ENCODE measurements at places on chromosomes 1 and 21.

GRCh38 chr1:99472893-99473292, 173.0 kb upstream of the PALMD start:
- no peak for DNase-seq

DNA sequence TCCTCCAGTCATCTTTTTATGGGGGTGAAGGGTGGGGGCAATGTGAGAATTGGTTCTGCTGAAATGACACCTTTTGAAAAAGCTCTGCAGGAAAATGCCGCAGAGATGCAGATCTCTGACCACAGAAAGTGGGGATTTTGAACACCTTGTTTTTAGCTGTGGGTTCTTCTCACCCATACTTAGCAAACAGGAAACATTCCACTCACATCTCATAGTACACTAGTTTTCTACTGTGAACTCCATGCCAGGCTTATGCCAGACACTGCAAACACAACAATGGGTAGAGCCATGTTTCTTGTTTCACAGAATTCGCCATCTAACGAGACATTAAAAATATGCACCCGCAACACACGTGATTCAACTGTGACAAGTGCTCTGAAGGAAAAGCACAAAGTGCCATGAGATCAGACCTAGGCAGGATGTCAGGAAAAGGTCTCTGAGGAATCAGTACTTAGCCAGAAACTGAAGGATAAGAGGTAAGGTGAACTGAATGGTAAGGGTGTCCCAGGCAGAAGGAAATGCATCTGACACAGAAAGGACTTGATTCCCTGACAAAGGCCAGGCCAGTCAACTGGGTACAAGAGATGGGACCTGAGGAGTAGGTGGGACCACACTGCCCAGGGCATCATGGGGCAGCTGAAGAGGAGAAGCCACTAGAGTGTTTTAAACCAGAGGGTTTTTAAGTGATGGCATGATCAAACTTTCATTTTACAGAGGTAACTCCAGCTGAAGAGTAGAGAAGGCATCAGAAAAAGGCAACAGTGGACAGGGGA, 83.8 kb upstream of the JAK1 start:
- DNase-seq, result no peak

DNA sequence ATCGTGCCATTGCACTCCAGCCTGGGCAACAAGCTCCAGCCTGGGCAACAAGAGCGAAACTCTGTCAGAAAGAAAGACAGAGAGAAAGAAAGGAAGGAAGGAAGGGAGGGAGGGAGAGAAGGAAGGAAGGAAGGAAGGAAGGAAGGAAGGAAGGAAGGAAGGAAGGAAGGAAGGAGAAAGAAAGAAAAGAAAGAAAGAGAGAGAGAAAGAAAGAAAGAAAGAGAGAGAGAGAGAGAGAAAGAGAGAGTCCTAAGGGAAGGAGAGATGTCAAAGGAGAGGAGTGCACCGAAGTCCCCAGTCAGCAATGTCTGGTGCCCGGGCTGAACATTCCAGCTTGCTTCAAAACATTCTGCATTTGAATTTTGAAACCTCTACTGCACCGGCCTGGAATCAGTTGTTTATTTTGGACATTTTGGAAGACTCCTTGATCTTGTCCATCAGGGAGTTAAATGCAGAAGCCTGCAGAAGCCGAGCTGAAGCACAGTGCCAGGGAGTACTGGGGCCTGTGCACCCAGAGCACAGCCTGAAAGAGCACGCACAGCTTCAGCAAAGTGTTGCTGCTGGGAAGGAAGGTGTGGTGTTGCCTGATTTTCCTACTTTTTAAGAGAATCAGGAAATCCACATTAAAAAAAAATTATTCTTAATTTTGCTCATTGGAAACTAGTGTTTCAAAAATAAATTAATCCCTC, 3.7 kb upstream of the IGSF3 start:
- DNase-seq, result no peak

DNA sequence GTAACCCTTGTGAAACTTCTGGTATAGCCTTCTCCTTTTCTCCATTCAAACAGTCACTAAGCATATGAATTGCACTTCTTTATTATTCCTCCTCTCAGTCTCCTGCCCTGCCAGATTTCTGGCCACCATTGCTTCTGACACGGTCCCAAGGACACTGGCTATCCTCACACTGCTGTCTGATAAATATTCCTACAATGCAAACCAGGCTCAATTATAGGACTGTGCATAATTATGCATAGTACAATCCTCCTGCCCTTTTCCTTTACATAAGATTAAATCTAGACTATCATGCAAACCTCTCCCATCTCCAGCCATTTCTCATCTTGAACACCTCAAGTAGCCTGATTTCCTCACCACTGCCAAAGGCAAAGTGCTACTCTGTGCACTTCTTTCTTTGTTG, 704.3 kb upstream of the ADAMTS5 start:
- DNase-seq, result no peak

GRCh38 chr1:203526572-203526971, 32.6 kb downstream of the OPTC start:
- DNase-seq, result no peak

GRCh38 chr21:44962403-44962966, 22.7 kb downstream of the SLX9 start:
- no peak for DNase-seq

GRCh38 chr21:26717146-26717739, 128.0 kb downstream of the ADAMTS1 start:
- DNase-seq, result no peak

DNA sequence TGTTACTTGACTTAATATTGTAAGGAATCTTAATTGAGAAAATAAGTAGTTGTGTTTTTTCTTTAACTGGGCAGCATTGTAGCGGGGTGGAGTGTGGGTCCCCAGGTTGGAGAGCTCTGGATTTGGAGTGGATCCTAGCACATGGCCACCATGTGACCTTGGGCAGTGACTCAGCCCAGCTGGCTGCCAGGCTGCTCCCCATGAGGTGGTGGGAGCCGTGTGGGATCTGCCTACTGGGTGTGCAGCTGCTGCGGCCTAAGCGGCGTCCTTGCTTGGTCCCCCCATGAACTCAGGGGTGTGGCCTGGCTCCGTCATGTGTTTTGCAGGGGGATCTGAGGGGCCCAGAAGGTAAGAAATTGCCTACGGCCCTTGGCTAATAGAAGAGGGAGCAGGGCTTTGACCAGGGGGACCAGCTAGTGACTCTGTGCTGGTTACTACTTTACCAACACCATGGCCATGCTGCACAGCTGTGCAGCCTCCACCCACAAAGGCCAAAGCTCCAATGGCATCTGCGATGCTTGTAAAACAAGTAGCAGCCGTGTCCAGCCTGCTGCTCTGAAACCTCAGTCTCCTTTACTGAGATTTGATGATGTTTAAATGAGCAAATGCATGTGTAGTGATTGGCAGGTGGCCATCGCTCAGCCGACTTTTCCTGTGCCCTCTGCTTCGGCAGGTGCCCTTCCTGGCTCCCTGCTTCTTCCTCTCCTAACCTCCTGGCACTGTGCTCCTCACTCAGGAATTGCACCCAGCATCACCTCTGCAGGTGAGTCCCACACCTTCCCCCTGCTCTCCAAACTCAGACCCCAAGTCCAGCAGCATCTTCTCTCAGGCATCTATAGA, 68.3 kb downstream of the ADARB1 start:
- peak; percentile 92 for DNase-seq

GRCh38 chr21:28133116-28133515, 859.6 kb downstream of the LTN1 start:
- DNase-seq, result no peak

DNA sequence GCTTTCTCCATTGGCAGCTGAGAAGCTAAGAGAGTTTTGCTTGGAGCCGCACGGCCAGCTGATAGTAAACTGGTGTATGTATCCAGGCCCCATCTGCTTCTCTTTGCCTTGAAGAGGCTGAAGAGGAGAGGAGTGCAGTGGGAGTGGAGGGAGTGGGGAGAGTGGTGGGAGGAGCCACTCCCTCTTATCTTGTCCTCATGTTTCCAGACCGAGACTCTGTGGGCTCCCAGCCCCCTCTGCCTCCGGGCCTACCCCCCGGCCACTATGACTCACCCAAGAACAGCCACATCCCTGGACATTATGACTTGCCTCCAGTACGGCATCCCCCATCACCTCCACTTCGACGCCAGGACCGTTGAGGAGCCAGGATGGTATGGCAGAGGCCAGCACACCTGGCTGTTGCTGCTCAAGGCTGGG, 6.0 kb upstream of the LRRC71 start:
- DNase-seq, result no peak

- peak; percentile 61 for DNase-seq
These were observed 125.4 kb downstream of the FOXD2 start for GRCh38 chr1:47563201-47563600.

GRCh38 chr1:56356376-56356990, 222.9 kb downstream of the PLPP3 start:
- DNase-seq, result no peak

GRCh38 chr1:89815611-89816010, 5.2 kb upstream of the LRRC8D start:
- DNase-seq, result no peak

DNA sequence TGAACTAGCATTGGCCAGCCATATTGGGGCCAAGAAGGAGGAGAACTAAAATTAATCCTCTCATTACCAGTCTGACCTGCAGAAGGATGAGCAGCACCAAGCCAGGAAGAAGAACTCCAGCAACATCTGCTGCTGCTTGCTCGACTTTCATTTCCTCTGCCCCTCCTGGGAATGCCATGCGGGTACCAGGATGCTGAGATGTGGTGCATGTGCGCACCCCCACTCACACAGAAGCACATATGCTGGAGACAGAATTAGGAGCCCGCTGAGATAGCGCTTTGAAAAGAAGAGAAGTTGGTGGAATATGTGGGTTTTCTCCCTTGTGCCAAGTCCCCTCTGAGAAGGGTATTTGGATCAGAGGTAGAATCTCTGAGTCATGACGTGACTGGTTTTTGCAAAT, 70.4 kb downstream of the PLXNA2 start:
- DNase-seq, result no peak

DNA sequence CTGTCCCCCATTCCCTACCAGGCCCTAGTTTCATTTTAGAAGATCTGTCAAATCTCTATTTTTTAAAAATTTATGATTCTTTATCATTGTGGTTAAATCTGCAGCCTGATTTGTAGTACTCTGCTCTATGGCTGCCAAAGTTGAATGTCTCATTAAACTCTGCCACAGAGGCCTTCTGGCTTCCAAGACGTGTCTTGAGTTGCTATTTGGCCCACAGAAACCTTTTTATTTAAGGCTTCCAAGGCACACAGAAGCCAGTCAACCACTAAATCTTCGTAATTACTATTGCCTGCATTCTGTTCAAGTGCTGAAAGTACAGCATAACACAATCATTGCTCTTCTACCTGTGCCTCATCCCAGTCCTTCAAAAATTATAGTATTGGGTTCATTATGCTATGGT, 971.0 kb downstream of the NCAM2 start:
- DNase-seq, result no peak

- no peak for DNase-seq
These were observed 98.9 kb downstream of the TMEM53 start for GRCh38 chr1:44575396-44575795.

DNA sequence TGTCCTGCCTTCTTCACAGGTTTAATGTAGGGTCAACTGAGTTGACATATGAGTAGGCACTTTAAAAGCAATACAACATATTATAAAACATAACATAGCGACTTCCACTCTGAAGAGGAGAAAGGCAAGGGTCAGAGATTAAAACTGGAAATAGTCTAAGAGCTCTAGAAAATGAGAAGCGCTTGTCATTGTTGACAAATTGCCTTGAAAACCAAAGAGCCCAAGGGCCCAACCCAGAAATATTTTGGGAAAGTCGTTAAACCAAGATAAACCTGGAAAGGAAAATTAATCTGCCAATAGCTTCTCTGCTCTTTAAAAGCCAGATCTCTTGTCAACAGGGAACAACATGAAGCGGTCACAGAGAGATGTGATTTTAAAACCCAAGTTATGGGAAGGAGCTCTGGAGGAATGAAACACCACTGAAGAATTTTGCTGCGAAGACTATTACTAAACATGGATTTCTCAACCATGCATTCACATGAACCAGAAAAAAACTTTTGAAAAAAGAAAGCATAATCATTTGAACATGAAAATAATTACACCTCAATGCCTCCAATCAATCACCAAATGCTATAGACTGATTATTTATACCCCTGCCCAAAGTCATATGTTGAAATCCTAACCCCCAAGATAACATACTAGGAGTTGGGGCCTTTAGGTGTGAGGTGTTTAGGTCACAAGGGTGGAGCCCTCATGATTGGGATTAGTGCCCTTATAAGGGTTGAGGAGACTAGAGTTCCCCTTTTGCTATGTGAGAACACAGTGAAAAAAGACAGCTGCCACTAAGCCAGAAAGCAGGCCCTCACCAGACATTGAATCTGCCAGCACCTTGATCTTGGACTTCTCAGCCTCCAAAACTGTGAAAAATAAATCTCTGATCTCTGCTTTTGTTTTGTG, 33.0 kb upstream of the MTF1 start:
- DNase-seq, result no peak

- no peak for DNase-seq
These were observed 2126.6 kb downstream of the MRPL39 start for GRCh38 chr21:23480591-23481270.

- no peak for DNase-seq
These were observed 31.4 kb downstream of the GNG12 start for GRCh38 chr1:67801903-67802302.

GRCh38 chr1:234885601-234886000, 243.0 kb downstream of the TOMM20 start:
- peak; percentile 37 for DNase-seq

GRCh38 chr1:30682396-30683275, 40.7 kb downstream of the MATN1 start:
- DNase-seq, result no peak

GRCh38 chr1:20071416-20071815, 1.4 kb downstream of the PLA2G5 start:
- no peak for DNase-seq

GRCh38 chr21:31158789-31159581, 120.7 kb upstream of the KRTAP19-8 start:
- DNase-seq, result no peak

DNA sequence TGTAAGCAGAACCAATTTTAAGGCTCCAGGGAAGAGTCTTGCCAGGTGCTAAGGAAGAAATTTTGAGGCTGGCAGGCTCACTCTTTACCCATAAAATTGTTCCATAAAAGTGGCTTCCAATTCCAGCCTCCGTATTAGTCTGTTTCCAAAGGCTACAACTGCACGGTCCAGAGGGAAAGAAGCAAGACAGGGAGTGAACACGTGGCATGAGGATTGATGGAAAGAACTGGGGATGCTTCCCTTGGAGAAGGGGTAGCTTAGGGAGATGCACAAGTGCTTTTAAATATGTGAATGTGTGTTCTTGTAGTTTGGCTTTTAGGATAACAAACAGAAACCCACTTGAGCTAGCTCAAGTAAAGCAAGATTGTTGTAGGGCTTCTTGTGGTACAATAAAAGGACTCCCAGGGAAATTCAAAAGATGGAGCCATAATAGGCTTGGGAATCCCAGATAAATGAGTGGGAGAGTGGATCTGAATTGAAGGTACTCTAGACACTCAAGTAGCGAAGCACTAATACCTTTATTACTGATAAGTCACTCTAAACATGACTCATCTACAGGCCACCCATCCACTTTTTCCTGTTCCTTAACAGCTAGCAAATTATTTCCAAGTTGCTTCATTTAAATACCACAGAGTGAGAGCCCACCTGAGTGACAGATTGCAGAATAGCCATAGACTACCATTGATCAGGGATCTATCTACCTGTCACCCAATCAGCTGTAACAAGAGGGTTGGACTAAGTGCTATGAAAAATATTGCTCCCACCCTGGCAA, 34.8 kb upstream of the NPL start:
- DNase-seq, result no peak
